Ovary (tissue), 10 donors: ENCODE measurements at places on chromosomes 2 and 18. TPM values are rescaled to one million over a fixed set of nuclear protein-coding genes. Genes with fewer than 3 reads are reported as not detected.
A peak's percentile ranks its signal among the peaks of the same experiment; 100 is the strongest.

DNA sequence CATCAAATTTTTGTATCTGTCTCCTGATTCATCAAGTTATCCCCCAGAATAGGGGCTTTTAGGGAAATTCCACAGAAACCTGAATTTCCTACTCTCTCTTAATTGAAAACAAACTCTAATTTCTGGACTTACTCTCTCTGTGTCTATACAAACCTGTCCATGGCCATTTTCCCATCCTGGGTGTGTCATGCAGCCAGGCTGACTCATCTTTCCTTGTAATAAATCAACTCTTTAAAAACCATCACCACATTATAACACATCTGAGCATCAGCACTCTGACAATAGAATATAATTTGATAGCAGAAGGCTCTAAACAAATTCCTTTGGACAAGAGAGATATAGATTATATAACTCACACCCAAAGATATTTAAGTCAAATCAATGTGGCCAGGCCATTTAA is 610.2 kb downstream of the DCC start:
- DNase-seq = no peak

Gene SERPINB3
- polyA plus RNA-seq = not detected

GRCh38 chr2:19673213-19673791 is 228.5 kb downstream of the TTC32 start:
- no peak for DNase-seq

- peak; percentile 18 for DNase-seq
Observed at GRCh38 chr2:47269316-47270232, 114.5 kb upstream of the STPG4 start.

Gene AKAIN1
- polyA plus RNA-seq = not detected

Gene LRRC30
- not detected for polyA plus RNA-seq

DNA sequence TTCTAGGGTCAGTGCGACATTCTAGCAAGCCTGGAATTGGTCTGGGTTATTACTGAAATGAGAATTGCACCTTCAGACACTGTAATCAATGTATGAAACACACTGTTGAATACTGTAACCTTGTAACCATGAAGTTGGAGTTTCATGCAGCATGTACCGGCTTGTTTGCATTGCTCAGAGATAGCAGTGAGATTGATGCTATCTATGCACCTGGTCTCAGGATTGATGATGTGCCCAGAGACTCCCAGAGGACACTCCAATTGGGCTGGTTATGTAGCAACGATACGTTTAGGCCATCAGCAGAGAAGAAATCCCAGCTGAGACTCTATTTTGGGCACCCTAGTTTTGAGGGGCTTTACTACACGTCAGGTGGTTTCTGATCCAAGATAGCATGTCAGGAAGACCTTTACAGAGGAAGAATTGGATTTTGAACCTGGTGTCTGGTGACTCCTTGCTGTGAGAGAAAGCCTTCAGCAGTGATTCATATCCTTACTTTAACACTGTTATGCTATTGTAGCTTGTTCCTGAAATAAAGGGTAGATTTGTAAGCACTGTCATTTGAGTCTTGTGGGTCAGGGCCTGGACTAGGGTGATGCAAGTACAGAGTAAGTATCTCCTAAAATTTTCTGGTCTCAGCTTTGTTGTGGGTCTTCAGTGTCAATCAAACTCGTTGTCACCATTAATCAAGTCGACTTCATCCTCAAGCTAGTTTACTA is 305.1 kb upstream of the GULP1 start:
- DNase-seq = no peak

- DNase-seq = no peak
Observed at GRCh38 chr2:232237464-232237863, 141.1 kb upstream of the ALPP start.

DNA sequence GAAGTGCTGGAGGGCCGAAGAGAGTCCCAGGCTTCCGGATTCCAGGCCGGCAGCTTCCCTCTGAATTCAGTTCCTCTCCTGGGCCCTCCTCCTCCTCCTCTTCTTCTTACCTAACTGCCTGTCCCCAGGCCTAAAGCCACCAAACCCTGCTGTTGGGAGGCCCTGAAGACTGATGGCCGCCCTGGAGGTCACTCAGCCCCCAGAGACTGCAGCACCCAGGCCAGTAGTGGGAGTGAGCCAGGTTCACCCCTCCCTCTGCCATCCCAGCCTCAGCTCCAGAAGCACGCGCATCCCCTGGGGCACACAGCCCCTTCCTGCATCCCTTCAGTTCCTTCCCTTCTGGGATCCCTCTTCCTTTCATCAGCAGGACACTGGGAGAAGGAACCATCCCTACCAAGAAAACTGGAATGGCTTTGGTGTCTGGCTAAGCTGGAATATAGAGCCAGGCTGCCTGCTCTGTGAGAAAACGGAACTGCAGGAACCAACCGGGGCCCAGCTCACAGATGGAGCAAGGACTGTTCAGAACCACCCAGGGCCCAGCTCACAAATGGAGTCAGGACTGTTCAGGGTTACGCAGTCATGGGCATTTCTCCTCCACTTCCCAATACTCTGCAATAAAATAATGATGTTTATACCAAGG is 127.4 kb downstream of the NDUFA10 start:
- DNase-seq = no peak

Gene ACOXL
- not detected for polyA plus RNA-seq

DNA sequence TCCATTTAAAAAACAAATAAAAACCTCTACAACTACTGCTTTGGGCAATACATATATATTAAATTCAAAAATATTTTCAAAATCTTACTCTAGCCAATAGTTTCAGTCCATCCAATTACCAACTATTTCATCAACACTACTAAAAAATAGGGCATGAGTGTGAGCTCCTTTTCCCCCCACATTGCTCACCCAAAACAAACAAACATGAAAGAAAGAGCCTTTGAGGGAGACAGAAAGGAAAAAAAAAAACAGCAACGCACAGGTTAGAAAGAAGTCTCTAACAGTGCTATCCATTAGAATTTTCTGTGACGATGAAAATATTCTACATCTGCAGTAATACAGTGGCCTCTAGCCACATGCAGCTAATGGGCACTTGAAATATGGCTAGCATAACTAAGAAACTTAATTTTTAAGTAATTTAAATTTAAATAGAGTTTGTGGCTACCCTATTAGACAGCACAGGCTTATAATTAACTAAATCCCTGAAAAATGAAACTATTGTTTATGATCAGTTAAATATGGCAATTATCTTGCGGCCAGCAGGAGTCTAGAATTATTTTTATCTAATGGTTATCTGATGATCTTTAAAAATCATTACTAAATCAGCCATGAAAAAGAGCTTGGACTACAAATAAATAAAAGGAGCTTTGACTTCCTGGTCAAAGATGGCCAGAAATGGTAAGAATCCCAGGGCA is 59.2 kb downstream of the RBMS1 start:
- DNase-seq = no peak

GRCh38 chr18:54183390-54183789 is 41.1 kb downstream of the MBD2 start:
- DNase-seq = no peak

Gene TIMM21
- polyA plus RNA-seq = 49.8 TPM

Gene VWA3B
- 0.82 TPM for polyA plus RNA-seq

Gene ERMN
- polyA plus RNA-seq = 0.38 TPM

DNA sequence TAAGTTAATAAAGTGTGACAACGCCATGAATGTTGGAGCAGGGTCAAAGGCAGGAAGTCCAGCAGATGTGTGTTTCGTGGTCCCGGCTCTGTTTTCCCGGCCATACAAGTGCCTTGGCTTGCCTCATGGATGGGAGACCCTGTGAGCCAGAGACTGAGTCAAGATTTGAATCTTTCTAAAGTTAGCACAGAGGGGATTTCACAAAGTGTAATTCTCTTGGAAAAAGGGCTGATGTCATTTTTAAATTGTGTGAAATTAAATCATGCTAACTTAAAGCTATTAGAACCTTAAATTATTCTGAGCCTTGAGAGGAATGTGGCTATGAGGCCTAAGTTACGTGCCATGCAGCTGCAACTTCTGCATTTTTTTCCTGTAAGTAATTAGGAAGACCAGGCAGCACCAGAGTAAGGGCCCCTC is 38.3 kb upstream of the RALBP1 start:
- no peak for DNase-seq
